RPMI7951 (cell line): ENCODE measurements at places on chromosomes 12 and 14. TPM values are rescaled to one million over a fixed set of nuclear protein-coding genes. Genes with fewer than 3 reads are reported as not detected.

PABPN1 gene
- total RNA-seq = 45.6 and 49.7 TPM in 2 replicates

AJUBA gene
- total RNA-seq = 31.0 and 35.3 TPM in 2 replicates

DNA sequence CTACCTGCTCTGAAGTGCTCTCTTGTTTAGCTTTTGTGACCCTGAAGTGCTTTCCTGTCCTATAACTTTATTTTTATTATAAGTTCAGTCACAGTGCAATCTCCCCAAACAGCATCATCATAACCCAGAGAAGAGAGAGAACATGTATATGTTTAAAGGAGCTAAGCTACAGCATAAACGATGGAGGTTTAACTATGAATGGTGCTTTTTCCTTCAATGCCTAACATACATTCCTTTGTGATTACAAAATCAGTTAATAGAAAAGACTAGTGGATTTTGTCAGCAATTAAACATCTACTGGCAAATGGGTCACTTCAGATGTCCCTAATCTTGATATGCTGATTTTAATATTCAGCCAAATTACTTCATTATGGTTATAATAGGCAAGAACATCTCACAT is 46.4 kb downstream of the ZFYVE21 start:
- DNase-seq = no peak

DNA sequence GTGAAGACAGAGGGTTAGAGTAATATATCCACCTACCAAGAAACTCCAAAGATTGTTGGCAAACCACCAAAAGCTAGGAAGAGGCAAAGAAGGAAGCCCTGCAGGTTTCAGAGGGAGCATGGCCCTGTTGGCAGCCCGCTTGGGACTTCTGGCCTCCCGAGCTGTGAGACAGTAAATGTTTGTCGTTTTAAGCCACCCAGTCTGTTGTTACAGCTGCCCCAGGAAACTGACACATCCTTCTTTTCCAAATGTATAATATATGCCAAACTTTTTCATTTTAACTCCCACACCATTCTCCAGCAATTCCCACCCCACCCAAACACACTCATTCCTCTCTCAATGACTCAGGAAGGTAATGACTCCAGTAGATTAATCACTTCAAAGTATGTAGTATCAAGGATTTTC is 74.0 kb downstream of the RPS29 start:
- DNase-seq = peak; percentile 57

- DNase-seq = no peak
Measured at GRCh38 chr12:1186298-1186697, 195.3 kb downstream of the ERC1 start.
